ENCODE measurements at places on chromosomes 11 and 22.

DNA sequence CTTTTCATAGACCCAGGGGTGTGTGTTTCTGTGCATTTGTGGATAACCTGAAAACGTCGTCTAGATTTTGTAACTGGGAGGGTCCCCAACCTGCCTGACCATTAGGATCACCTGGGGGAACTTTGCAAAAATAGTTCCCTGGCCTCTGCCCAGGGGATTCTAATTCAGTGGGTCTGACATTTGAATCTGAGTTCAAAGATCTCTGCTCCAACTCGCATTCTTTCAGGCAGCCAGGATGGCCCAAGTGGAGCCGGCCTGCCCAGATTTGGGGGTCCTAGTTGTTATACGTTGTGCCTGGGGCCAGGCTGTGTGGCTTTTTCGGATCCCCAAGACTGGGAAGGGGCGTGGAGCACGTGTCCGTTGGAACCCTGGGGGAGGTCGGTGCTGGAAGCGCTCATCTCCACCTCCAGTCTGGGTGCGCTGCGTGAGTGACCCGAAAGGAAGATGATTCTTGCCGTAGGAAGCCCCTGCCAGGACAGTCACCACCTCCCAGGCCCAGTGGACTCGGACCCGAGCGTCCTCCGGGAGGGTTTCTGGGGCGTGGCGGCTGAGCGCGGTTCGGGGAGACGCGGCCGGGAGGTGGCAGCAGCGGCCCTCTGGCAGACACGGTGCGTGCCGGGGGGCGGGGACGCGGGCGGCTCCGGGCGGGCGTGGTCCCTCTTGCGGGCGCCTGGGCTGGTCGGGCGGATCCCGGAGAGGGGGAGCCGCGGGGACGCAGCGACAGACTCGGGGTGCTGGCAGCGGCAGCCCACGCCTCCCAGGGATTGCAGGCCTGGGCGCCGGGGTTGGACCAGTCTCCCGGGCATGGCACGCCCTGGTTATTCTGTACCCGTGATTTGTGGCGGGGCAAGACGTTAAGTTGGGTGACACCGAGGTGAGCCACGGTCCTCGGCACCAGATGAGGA lies 29.2 kb upstream of the PLET1 start:
- DNase-seq, result peak; percentile 72

GRCh38 chr11:15865212-15865987 lies 490.9 kb downstream of the SOX6 start:
- DNase-seq, result no peak

GRCh38 chr11:75035911-75036565 lies 47.3 kb downstream of the NEU3 start:
- DNase-seq, result peak; percentile 33

DNA sequence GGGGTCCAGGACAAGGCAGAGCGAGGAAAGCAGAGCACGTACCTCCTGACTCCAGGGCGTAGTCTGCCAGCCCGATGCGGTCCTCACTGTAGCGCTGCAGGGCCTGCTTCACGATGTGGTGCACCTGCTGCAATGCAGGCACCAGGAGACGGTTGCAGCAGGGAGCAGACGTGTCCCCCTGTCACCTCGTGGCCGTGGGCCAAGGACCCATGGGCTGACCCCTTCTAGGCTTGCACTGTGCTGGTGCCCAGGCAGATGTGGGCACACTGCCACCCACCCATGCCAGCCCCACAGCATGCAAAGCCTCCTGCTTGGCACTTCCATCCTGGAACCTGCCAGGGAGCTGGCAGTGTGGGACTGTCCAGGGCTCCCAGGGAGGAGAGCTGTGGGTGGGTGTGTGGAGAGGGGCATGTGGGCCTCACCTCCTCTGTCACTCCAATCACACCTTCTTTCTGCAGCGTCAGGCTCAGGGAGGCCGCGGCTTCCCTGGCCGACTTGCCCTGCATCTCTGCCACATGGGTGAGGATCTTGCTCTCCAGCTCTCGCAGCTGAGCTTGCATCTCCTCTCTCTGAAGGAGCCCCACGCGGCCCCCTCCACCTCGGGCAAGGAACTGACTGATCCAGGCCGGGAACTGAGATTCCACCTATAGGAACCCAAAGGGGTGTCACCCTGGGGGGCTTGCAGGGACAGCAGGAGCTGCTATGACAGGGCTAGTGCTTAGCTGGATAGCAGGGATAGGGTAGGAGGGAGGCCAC lies 16.3 kb downstream of the SUN2 start:
- no peak for DNase-seq

GRCh38 chr11:33044285-33044756 lies 4.9 kb downstream of the TCP11L1 start:
- no peak for DNase-seq

- DNase-seq, result no peak
These were observed 35.5 kb upstream of the GAB4 start for GRCh38 chr22:17043521-17043920.

GRCh38 chr11:123054301-123055065 lies 7.5 kb downstream of the HSPA8 start:
- DNase-seq, result peak; percentile 88
